ENCODE measurements at places on chromosomes 11 and 22.

DNA sequence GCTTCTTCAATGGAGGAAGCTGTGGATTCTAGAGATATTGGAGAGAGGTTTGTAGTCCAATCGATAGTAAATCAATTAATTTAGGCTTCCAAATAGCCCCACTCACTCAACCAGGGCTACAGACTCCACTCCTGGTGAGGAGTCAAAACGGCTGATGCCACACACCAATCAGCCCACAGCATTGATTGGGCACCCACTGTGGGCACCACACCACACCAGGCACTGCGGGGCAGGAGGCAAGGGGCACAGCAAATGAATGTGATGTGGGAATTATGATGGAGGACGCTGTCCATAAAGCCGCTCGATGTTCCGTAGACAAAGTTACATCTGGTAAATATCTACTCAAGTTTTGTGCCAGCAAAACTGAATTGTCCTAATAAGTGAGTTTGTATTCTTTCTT, 547.3 kb upstream of the CADM1 start:
- no peak for DNase-seq

- no peak for DNase-seq
Measured at GRCh38 chr11:63510360-63511047, 4.6 kb downstream of the LGALS12 start.

DNA sequence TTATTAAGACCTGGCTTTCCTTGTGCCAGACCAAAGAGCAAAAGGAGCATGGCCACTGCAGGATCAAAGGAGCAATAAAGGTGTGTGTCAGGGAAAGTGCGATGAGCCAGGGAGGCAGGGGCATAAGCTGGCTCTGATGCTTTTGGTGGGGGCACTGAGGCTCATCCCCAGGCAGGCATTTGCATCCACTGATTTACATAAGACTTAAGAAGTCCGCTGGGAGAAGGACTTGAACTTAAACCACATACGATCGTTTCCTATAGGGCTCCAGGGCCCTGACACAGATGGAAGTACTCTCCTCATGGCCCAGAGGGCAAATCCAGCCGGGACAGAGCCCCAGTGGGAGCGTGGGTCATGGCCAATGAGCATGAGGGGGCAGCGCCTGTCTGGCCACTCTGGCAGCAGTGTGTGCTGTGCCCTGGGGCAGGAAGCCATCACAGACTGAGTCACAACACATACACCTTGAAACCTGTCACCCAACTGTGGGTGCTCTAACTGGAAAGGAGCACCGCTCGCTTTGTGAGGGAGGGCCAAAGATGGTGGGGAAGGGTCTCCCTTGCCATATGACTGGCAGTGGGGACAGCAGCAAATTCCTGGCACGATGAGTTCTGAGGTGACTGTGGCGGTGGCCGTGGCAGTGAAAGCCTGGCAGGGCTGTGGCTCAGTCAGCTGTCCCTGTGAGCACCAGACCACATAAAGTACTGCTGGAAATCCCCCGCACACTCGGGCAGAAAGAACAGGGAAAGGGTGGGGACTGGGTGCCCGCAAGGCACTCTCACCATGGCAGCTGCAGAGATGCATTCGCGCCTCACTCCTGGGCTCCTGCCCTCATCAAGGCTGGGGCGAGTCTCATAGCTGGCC, 79.4 kb upstream of the LMO1 start:
- DNase-seq, result no peak

GRCh38 chr11:82869657-82870056, 30.6 kb downstream of the PRCP start:
- DNase-seq, result no peak

- DNase-seq, result no peak
Measured at GRCh38 chr11:76854709-76855108, 6.0 kb upstream of the ACER3 start.

DNA sequence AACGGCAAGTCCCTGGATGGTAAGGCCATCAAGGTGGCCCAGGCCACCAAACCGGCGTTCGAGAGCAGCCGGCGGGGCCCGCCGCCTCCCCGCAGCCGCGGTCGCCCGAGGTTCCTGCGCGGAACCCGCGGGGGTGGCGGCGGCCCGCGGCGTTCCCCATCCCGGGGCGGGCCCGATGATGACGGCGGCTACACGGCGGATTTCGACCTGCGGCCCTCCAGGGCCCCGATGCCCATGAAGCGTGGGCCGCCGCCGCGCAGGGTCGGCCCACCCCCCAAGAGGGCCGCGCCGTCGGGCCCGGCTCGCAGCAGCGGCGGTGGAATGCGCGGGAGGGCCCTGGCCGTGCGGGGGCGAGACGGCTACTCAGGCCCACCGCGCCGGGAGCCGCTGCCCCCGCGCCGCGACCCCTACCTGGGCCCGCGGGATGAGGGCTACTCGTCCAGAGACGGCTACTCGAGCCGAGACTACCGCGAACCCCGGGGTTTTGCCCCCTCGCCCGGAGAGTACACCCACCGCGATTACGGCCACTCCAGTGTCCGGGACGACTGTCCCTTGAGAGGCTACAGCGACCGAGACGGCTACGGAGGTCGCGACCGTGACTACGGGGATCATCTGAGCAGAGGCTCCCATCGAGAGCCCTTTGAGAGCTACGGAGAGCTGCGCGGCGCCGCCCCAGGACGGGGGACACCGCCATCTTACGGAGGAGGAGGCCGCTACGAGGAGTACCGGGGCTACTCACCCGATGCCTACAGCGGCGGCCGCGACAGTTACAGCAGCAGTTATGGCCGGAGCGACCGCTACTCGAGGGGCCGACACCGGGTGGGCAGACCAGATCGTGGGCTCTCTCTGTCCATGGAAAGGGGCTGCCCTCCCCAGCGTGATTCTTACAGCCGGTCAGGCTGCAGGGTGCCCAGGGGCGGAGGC, 792 bp downstream of the RBMXL2 start:
- no peak for DNase-seq

DNA sequence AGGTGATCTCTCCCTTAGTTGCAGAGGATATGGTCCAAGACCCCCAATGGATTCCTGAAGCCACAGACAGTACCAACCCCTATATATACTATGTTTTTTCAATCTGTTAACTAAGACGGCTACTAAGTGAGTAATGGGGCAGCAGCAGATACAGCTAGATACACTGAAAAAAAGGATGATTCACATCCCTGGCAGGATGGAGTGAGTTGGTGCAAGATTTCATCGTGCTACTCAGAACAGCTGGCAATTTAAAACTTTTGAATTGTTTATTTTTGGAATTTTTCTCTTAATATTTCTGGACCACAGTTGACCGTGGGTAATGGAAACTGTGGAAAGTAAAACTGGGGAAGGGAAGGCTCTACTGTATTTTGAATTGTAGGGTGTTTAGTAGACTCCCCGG, 17.0 kb upstream of the TMEM218 start:
- DNase-seq, result no peak

DNA sequence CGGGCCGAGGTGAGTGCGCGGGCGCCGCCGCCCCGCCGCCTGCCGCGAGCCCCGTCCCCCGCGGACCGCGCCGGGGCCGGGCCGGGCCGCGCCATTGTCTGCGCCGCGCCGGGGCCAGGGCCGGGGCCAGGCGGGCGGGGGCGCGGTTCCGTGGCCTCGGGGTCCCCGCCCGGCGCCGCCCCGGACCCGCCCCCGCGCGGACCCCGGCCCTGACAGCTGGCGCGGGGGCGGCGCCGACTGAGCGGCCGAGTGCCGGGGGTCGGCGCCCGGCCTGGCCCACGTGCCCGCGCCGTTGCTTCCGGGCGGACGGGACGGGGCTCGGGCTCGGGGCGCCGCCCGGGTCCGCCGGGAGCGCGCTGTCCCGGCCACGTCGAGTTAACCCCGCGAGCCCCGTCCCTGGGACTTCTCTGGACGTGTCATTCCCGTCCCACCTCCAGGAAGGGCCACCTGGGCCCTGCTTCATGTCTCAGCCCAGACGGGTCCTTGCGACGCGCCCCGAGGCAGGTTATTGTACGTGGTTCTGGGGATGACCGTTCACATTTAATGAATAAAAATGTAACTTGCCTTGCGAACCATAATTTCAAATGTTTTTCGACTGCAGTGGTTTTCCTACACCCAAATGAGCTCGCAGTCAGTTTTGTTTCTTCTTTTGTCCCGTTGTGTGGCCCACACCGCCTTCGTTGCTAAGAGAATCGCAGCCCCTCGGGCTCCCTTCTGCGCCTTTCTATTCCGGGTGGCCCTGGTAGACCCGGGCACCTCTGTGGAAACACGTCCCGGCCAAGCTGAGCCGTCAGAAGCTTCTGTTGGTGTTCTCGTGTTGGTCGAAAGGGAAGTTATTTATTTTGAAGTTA, 562 bp downstream of the ZBED4 start:
- DNase-seq, result no peak

DNA sequence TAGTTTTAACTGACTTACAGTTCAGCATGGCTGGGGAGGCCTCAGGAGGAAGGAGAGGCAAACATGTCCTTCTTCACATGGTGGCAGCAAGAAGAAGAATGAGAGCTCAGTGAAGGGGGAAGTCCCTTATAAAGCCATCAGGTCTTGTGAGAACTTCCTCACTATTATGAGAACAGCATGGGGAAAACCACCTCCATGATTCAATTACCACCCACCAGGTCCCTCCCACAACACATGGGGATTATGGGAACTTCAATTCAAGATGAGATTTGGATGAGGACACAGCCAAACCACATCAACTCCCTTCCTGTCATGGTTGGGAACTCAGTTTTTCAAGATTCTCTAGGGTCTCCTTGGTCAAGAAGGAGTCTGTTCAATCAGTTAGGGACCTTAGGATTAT, 432.9 kb upstream of the CNTN5 start:
- no peak for DNase-seq

- DNase-seq, result no peak
Measured at GRCh38 chr11:58027341-58027740, 3.4 kb upstream of the OR6Q1 start.

- no peak for DNase-seq
Measured at GRCh38 chr11:77083566-77084245, 16.9 kb downstream of the CAPN5 start.

DNA sequence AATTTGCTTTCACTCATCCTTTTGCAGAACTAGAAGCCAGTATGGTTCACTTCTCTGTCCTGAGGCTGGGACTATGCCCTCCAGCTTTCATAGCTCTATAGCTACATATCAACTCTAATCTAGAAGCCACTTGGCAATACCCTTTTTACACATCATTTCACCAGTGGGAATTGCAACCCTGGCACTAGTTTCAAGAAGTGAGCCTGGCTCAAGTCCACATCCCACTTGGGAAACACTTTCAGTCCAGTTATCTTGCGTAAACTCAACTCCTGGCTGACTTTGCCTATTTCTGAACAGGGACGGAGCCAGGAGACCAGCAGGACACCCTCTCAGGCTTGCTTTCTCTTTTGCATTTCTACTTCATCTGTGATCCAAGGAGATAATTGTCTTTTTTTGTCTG, 19.9 kb upstream of the FAT3 start:
- DNase-seq, result no peak

GRCh38 chr11:109730669-109731068, 308.7 kb downstream of the C11orf87 start:
- DNase-seq, result no peak

GRCh38 chr11:13784441-13784840, 116.0 kb downstream of the FAR1 start:
- DNase-seq, result no peak

GRCh38 chr22:22388090-22388489, 120.5 kb downstream of the ZNF280B start:
- no peak for DNase-seq

DNA sequence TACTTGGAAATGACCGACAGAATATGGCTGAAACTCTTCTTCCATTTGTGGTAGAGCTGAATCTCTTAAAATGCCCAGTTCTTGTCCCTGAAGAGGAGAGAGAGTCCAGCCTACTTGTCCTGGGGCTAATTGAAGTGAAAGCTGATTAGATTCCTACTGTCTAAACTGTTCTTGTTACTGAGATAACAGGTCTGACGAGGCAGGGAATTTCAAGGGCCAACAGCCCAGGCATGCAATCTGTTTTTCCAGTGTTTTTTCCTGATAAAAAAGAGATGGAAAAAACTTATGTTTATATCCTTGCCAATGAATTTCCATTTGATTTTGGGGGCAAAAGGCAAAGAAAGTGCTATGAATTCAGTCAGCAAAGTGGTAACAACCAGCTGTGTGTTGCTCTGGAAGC, 195.5 kb downstream of the ETS1 start:
- no peak for DNase-seq

- no peak for DNase-seq
Measured at GRCh38 chr22:50040717-50041116, 17.4 kb downstream of the TTLL8 start.

GRCh38 chr11:57568330-57568766, 876 bp upstream of the UBE2L6 start:
- no peak for DNase-seq

DNA sequence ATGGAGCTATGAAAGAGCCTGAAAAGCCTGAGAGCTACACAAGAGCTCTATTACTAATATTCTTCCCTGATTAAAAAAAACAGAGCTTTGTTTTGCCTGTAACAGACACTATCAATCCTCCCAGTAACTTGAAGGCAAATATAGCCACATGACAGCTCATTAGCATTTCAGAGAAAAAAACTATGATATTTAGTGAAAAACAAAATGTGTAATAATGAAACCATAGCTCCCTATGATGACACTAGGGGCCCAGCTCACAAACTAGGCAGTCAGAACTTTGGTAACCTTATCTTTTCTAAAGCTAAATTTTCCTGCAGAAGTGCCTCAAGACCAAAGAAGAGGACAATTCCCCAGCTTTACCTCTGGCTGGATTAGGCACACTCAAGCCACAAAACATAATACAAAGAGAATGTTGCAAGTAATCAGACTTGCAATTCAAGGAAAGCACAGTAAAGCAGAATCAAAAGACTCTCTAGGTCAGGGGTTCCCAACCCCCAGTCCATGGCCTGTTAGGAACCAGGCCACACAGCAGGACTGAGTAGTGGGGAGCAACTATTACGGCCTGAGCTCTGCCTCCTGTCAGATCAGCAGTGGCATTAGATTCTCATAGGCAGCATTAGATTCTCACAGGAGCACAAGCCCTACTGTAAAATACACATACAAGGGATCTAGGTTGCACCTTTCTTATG, 53.3 kb downstream of the MRTFA start:
- no peak for DNase-seq

DNA sequence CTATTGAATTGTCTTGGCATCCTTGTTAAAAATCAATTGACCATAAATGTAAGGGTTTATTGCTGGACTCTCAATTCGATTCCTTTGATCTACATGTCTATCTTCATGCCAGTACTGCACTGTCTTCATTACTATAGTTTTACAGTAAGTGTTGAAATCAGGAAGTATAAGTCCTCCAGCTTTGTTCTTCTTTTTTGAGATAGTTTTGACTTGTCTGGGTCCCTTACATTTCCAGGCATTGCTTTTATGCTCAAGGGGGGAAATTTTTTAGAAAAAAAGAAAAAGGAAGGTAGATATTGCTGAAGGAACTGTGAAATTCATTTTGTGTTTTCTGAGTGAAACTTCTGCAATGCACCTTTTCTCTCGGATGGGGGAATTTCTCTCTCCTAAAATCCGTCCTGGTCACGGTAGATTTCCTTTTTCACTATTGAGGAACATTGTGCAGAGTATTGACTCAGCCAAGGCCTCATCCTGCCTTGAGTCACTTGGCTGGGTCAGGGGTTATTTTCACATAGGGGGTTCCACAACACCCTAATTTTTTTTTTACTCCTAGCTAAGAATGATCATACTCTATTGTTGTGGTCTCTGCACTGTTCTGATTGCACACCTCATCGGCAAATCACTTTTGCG, 2.8 kb upstream of the ACER3 start:
- no peak for DNase-seq
